ENCODE measurements at places on chromosomes 2 and 18.

DNA sequence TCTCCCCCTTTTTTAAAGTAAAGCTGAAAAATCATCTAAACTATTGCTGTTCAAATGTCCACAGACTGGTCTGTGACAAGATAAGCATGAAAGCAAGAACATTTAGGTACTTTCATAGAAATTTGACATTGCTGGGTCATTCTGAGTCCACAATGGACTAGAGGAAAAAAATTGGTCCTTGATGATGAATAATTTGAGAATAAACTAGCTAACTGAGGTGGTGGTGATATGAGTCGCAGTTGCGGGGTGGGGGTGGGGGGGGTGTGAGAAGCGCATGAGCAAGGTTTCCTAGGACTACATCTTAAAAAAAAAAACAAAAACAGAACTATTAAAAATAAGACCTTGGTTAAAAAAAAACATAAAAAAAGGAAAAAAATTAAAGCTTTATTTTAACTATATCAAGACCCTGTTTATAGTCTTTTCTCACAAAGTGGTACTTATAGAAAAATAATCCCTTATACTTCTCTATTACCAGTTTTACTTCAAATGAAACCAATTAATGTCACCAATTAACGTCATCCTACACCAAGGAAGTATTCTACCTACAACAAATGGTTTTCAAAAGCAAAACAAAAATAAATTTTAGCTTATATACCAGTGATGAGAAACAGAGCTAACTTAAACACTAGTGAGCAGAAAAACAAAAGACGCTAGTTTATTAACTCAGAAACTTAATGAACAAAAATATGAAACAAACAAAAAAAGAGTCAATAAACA lies 88.1 kb downstream of the ASXL2 start:
- DNase-seq, result no peak

DNA sequence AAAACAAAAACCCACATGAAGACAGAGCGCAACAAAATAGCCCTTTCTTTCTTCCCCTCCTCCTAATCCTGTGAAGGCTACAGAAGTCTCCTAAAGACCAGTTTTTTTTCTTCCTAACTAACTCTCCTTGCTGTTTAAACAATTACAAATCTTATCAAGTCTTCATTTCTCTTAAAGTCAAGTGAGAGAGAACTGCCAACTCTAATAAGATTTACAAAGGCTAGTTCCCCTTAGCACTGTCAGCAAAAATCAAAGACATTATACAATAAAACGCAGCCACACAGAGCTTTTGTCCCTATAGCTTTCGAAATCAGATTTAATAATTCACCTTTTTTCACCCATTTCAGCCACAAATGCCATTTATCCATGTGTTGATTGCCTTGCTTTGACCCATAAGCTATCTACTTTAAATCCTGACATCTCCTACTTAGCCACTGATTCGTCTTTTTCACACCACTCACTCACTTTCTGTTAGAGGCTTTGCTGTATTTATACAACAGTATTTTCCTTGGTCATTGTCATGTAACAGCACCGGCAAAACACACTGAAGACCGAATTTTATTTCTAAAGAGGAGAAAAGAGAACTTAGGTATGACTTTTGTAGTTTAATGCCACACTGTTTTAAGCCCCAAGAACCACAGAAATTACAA lies 5.9 kb downstream of the NRXN1 start:
- no peak for DNase-seq

DNA sequence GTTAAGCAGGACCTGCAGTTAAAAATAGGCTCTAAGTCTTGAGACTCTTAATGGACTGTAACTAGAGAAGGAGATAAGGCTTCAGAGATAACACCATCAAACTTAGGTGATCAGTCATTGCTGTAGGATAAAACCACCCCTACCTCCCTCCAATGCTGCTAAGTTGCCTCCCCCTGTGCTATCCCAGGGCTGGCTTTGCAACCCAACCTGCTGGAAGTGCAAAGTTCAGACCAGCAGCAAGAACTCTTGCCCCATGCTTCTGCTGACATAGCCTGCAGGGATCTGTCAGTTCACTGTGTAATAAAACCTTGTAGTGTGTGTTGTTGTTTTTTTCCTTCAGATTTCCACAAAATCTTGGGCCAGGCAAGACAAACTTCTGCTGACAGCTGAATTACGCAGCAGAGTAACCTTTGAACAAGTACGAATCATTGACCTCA lies 57.4 kb upstream of the EPB41L3 start:
- no peak for DNase-seq

- no peak for DNase-seq
Observed at GRCh38 chr2:239395524-239395923, 5.3 kb downstream of the HDAC4 start.

- DNase-seq, result no peak
Observed at GRCh38 chr2:1626271-1626681, 118.0 kb downstream of the PXDN start.

All from muscle of leg (tissue), 16 donors.